SHP77 (cell line): ENCODE measurements at places on chromosomes 4 and X.

DNA sequence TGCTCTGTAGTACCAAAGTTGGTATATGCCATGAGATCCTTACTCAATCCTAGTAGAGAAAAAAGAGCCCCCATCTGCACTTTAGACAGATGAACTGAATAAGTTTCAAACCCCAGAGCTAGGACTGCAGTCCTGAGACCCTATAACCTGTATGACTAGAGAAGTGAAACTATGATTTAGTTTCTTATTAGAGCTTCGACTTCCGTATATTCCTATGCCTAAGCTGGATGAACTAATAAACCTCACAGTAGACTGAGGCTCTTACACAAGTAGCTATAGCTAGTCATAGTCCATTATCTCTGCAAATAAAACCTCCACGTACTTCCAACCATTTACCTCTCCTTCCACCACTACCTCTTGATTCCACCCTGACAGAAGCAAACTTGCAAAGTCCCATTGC, 6.3 kb upstream of the OTUD4 start:
- no peak for DNase-seq

GRCh38 chr4:53361451-53361850, 4.4 kb downstream of the SCFD2 start:
- no peak for DNase-seq

- DNase-seq, result no peak
These were observed 16.1 kb upstream of the TASL start for GRCh38 chrX:30593440-30594200.

GRCh38 chrX:11336201-11336600, 43.0 kb downstream of the AMELX start:
- no peak for DNase-seq

GRCh38 chr4:27764526-27764837, 903.8 kb downstream of the STIM2 start:
- DNase-seq, result no peak

DNA sequence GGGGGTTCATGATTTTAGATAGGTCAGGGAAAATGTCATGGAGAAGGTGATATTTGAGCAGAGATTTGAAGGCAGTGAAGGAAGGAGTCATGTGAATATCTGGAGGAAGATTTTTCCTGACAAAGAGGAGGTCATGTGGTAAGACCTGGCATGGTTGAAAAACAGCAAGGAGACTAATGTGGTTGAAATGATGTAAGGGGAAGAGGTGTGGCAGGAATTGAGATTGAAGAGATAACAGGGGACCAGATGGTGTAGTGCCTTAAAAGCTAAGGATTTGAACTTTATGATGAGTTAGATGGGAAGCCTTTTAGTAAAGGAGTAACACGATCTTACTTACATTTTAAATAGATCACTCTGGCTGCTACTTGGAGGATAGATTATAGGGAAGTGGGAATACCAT, 210.9 kb downstream of the RTL9 start:
- DNase-seq, result no peak

- no peak for DNase-seq
These were observed 1216.8 kb upstream of the PABPC4L start for GRCh38 chr4:135418353-135418752.

DNA sequence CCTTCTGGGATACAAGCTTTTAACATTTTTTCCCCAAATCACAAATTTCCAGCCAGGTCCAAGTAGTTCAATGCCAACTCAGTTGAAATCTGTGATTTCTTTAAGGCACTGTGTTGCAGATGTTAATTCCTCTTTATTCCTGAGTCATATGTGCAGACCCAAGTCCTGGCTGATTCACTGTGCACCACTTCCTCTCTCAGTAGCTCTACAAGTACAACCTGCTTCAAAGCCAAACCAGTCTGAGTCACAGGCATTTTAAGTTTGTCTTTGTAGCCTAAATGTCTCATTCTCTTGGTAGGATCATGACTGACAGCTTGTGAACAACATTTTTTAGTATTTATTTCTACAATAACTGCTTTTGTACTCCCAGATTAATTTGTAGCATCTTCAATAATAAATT, 165.6 kb upstream of the S100G start:
- no peak for DNase-seq
